Right ventricle myocardium inferior (tissue), 1 donor: ENCODE measurements at places on chromosomes 11 and 22. TPM values are rescaled to one million over a fixed set of nuclear protein-coding genes. Genes with fewer than 3 reads are reported as not detected.

CLTCL1 gene
- total RNA-seq = 8.3 TPM

- DNase-seq = no peak
Observed at GRCh38 chr11:120501976-120502755, 9.4 kb upstream of the GRIK4 start.

- DNase-seq = no peak
Observed at GRCh38 chr11:69213316-69213715, 57.6 kb downstream of the SMIM38 start.

DNA sequence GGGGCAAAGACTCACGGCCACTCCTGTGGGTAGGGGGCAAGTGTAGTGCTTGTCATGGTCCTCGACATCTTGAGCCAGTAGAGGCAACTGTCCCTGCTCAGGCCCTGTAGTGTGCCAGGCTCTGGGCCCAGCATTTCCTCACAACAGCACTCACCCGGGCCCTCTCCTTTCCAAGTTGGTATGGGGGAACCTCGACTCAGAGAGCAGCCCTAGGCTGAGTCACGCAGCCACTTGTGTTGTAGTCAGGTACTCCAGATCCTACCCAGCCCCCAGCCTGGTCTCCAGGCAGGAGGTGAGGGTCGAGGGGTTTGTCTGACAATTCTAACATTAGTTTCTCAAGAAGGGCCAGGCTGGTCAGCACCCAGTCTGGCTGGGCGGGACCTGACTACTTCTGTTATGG is 4.1 kb downstream of the RELT start:
- no peak for DNase-seq

GRCh38 chr11:62504158-62504973 is 42.2 kb downstream of the AHNAK start:
- DNase-seq = no peak

DNA sequence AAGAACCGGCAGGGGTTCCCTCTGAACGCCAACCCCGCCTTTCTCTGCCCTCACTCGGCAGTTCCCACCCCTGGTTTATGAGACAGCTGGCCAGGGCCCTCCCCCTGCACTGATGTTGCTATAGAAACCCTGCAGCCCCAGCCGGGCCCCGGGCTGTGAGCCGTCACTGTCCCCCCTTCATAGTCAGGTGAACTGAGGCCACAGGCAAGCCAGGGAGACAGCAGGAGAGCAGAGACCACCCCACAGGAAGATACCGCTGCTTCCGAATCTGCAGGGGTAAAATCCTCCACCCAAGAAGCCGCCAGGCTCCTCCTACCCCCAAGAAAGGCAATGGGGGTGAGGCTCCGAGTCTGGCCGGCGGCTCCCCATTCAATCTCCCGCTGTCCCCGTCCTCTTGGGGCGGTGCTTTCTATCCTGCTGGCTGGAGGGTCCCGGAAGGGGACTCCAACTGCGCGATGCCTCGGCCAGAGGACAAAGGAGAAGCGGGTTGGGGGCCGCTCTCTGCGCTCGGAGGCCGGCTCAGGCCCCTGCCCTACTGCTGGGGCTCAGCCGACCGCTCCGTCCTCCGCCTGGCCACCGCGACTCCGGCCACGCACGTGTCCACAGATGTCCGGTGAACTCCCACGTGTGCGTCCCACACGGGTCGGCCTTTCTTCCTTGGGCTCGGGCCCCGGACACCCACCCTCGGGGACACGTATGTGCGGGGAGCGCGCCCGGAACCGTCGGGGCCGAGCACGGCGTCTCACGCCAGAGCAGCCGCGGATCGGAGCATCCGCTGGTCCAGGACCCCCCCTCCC is 587 bp downstream of the SLC25A22 start:
- peak; percentile 79 for DNase-seq

DNA sequence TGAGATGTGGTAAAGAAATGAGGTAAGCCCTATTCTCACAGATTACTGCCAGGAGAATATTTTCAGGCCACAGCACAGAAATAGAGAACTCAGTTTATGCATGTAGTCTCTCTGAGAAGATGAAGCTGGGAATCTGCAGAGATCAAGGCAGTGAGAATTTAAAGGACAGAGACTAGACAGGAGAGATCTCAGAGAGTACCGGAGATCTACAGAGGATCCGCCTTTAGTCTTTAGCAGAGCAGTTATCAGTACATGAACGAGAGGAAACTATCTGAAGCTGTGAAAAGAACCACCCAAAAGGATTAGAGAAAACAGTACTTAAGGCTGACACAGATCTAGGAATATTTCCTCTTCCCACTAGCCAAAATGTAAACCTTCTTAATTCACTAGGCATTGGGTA is 101.5 kb downstream of the DLG2 start:
- DNase-seq = no peak

DNA sequence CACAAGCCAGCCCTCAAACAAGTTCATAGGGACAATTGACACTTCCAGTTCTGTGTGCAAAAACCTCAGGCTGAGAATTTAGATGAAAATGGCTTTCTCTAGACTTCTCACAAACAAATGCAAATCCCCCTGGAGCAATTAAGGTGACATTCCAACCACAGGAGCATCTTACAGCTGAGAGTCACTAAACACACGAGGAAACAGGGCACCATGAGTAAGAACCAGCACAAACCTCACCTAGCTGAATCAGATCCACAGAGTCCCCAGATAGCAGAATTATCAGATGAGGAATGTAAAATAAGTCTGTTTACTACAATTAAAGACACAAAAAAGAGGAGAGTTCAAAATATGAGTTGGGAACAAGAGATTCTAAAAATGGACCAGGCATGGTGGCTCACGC is 51.5 kb downstream of the RTL6 start:
- no peak for DNase-seq

SLC16A8 gene
- not detected for total RNA-seq
